AG20443 (cell line): ENCODE measurements at places on chromosomes 4 and X.

GRCh38 chr4:79949178-79949577 lies 123.9 kb downstream of the ANTXR2 start:
- DNase-seq = no peak

DNA sequence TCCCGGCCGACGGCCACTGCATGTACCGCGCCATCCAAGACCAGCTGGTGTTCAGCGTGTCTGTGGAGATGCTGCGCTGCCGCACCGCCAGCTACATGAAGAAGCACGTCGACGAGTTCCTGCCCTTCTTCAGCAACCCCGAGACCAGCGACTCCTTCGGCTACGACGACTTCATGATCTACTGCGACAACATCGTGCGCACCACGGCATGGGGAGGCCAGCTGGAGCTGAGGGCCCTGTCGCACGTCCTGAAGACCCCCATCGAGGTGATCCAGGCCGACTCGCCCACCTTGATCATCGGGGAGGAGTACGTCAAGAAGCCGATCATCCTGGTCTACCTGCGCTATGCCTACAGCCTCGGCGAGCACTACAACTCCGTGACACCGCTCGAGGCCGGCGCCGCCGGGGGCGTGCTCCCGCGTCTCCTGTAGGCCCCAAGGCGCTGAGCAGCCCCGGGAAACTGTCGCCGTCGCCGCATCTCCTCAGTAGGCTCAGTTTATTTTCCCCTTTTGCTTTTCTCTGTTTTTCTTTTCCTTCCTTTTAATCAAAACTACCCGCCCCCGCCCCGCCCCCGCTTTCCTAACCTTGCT lies 799 bp downstream of the OTUD6A start:
- DNase-seq = no peak

GRCh38 chr4:34158878-34159277 lies 2085.4 kb downstream of the ARAP2 start:
- DNase-seq = no peak

GRCh38 chr4:113882668-113883067 lies 96.8 kb downstream of the ARSJ start:
- DNase-seq = no peak

GRCh38 chrX:151227627-151228026 lies 51.2 kb downstream of the GPR50 start:
- no peak for DNase-seq

DNA sequence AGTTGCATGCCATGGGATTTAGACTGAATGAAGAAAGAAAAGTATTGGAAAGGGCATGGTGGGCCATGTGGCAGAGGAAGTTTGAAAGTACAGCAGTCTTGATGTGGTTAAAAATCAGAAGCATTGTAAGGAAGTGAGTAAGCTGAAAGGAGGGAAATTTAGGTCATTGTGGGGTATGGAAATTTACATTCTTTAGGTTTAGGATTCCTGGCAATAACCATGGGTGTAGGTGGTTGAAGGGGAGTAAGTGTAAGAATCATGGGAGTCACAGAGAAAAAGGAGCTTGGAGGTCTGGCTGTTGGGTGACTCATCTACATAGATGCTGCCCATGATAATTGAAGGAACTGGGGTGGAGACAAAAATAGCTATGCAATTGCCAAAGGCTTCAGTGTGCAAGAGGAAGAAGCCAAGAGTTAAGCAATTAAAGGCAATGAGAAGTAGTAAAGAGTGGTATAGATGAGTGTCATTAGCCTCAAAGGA lies 243.8 kb upstream of the LDB2 start:
- DNase-seq = peak; percentile 83

DNA sequence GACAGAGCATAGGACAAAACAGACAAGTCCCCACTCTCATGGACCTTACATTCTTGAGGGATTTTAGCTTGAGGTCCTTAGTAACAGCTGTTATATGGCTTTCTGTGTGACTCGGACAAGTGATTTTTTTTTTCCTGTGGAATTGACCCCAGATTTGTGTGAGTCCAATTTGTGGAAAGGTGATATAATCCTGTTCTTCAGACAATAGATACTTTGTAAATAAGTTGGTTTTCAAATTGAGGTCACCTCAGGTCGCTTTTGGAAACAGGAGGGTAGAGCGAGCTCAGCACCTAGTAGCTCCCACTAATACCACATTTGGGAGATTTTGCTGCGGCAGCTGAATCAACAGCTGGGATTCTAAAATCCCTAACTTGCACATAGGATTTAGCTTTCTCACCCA lies 1008.8 kb downstream of the ADGRL3 start:
- no peak for DNase-seq

DNA sequence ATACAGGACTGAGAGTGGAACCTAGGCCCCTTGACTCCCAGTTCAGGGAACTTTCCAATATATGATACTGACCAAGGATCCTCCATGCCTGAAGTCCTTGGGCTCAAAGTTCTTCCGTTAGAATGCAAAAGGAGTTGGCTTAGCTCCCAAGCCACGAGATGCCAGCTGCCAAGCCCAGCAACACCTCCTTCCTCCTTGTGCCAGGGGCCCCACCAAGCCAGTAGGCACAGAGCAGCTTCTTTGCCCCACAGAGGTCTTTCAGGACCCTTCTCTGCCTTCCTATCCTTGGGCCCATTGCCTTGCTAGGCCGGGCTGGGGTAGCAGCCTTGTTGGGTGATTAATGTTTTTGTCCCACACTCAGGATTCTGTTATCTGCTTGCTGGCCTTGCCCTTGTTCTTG lies 105.6 kb downstream of the EFNB1 start:
- no peak for DNase-seq

DNA sequence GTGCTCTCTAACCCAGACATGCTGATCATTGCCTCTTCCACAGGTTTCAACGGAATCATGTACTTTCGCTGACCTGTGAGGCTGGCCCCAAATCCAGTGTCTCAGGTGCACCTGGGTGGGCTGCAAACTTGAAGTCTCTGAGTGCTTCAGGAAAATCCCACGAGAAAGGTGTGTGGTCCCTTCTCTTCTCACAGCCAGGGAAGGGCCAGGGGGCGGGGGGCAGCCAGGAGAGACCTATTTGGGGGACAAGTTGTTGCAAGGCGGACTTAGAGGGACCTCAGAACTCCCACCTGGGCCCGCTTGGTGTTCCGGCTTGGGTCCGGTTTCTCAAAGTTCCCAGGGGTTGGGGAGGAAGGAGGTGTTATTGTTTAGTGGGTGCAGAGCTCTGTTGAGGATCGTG lies 80.0 kb downstream of the HMX1 start:
- DNase-seq = no peak

GRCh38 chr4:8267077-8267476 lies 2.5 kb upstream of the HTRA3 start:
- DNase-seq = peak; percentile 78

- peak; percentile 28 for DNase-seq
Measured at GRCh38 chrX:129649268-129650182, 5.2 kb downstream of the APLN start.

DNA sequence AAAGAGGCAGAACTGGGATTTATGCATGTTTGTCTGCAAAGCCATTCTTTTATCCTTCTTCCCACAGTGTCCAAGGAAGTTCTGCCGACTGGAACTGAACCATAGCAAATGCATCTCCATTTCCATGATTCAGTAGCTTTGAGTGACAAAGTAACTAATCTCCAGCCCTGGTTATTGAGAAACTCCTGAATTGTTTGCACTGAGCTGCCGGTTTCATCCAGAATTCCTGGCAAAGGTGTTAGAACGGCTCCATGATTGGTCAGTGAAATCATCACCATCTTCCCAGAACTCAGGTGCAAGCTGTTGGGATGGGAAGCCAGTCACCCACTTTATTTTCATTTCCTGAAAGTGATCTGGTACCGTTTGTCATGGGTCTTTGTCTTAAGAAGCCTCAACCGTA lies 47.0 kb upstream of the SLC34A2 start:
- DNase-seq = no peak

DNA sequence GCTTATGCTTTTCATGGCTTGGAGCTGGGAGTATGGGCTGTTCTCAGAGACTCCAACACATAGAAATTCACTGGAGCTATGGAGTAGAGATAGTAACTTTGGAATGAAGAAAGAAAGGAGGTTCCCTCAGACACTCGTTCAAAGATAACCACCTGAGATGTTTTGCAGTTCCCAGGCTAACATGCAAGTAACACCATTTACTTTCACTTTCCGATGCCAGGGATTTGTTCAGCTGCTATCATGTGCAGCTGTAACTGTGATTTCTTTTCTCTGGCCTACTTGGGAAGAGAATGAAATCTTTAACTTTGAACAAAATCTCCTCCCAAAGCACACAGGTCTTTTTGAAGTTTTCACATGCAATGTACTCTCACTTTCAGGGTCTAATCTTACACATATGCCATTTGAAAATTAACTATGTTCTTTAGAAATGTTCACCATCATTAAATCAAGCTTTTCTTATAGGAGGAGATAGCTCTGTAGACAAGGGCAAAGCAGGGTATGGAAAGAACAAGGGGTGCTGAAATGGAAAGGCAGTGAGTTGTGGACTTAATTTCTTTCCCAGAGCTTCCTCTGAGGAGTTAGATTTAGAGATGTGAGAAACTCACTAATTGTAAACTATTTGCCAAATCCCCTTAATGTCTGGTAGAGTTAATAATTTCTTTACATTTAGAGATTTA lies 514.3 kb downstream of the PDHA2 start:
- DNase-seq = no peak

DNA sequence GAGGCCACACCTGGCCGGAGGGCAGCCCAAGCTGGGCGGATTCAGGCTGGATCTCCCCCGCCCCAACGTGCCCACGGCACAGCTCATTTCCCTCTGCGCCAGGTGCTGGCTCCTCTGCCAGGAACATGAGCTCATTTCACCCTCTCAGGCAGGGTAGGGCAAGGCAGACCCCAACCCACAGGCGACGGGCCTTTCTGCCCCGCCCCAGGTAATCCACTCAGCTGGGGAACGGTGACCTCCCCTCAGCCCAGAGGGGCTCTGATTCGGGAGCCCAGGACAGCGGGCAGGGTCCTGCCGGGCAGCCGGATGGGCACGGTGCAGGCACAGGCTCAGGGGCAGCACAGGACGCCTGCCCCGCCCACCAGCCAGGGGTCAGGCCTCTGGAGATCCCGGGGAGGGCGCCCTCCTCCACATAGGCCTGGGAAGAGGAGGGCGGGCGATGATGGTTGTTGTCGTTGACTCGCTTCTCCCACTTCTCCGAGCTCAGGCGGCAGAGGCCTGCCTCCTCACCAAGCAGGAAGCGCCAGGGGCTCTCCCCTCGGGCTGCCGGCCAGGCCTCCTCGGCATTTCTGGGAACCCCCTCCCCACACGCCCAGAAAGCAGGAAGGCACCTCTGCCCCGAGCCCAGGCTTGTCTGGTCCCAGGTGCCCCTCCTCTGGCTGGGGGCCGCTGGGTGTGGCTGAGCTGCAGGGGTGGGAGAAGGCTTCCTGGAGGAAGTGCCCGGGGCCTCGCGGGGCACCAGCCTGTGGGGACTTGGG lies 31.1 kb downstream of the TACC3 start:
- no peak for DNase-seq

DNA sequence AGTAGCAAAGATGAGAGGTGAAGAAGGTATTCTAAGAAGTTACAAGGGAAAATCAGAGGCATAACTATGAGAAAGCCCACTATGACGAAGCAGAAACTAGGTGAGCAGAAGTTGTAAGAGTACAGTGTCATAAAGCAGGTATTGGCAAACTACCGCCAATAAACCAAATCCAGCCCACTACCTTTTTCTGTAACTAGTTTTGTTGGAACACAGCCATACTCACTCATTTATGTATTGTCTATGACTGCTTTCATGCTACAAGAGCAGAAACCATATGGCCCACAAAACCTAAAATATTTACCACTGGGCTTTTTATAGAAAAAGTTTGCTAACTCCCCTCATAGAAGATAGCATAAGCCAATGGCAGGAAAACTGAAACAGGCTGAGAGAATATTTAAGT lies 31.8 kb upstream of the ZCCHC13 start:
- DNase-seq = no peak

DNA sequence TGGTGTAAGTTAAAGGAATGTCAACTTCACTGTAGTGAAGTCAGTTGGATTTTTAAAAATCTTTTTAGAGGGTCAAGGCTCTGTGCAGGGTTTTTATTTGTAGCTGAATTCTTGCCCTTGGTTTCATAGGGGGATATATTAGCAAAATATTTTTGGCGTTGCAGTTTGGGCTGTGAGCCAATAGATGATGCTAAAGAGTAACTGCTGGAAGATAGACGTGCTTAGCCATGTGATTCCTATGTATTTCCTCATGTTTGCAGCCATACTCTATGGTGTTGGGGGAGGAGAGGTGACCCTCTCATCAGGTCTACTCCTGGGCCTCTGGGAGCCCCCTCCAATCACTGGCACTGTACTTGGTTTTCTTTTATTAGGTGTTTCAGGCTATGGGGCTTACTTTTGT lies 246.7 kb upstream of the ARHGAP24 start:
- DNase-seq = no peak

- DNase-seq = peak; percentile 39
Measured at GRCh38 chrX:68511255-68511654, 12.4 kb downstream of the YIPF6 start.

- no peak for DNase-seq
Measured at GRCh38 chrX:154804261-154804956, 876 bp downstream of the MPP1 start.

GRCh38 chr4:78569306-78569821 lies 17.8 kb downstream of the ANXA3 start:
- DNase-seq = peak; percentile 68

- no peak for DNase-seq
Measured at GRCh38 chr4:169437299-169438047, 166.7 kb upstream of the SH3RF1 start.

- no peak for DNase-seq
Measured at GRCh38 chr4:79015411-79015810, 76.2 kb upstream of the PAQR3 start.

GRCh38 chrX:130028196-130028595 lies 45.8 kb downstream of the BCORL1 start:
- peak; percentile 54 for DNase-seq

- DNase-seq = no peak
Measured at GRCh38 chrX:8755116-8755515, 23.2 kb upstream of the ANOS1 start.
